Ovary (tissue), 10 donors: ENCODE measurements at places on chromosomes 12 and 14. TPM values are rescaled to one million over a fixed set of nuclear protein-coding genes. Genes with fewer than 3 reads are reported as not detected.

ABHD12B gene
- polyA plus RNA-seq, result not detected

TMEM132D gene
- polyA plus RNA-seq, result not detected

SLC39A2 gene
- polyA plus RNA-seq, result 0.30 TPM

TAS2R7 gene
- not detected for polyA plus RNA-seq

DEGS2 gene
- not detected for polyA plus RNA-seq
